ENCODE measurements at places on chromosomes 6 and 20.

- DNase-seq: no peak
These were observed 122.2 kb upstream of the ATXN1 start for GRCh38 chr6:16883414-16883813.

DNA sequence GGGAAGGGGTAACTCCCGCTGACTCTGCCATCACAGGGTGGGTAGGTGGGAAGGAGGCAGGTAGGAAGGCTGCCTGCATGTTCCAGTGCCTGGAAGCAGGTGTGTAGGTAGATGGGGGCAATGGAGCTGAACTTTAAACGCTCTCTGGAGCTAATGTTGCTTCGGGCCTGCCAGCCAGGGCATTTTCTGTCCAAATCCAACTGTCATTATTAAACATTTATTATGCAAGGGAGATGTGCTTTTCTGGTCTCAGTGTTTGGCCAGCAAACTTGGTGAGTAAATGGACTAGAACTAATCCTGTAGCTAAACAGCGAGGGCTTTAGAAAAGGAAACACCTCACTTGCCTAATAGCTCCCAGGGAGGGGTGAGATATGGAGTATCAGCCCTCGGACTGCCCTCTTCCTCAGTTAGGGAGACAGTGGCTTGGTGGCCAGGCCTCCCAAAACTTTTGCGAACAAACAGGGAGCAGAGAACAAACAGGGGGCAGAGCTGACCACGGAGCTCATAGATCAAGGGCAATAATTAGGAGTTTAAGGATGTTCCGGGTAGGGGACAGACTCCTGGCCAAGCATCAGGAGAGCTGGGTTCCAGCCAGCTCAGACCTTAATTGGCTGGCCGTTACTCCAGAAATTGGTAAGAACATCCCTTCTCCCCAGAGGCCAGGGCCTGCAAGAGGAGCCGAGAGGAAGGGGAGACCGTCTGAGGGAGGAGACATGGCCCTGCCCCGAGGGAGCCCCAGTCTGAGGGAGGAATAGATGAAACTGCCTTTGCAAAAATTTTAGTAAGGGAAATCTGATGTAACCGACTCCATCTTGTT is 131.1 kb downstream of the VEGFA start:
- DNase-seq: no peak

DNA sequence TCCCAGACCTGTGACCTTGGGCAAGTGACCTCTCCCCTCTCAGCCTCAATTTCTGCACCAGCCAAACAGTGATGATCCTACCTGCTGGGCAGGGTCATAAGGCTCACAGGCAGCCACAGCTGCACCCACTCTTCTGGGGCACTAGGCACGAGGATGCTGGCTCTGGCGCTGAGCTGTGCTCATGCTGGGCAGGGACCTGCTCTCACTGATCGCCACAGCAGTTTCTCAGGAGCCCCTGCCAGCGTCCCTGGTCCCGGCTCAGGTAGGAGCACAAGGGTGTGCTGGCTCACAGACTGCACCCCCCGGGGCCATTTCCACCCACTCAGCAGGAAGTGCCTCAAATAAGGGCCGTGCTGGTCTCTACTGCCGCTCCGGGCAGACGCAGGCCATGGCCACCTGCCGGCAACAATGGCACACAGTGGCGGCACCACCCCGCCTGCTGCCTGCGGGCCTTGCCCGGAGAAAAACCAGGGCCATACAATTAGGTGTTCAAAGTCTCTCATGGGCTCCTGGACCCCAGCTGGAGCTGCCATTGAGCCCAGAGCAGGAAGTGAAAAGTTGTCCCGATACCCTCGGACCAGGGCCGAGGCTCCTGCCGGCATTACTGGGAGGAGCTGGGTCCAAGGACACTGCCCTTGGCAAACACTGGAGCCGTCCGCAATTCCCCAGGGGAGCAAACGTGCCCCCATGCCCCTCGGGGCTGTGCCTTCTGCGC is 4.6 kb upstream of the CABLES2 start:
- no peak for DNase-seq

GRCh38 chr6:140001821-140002341 is 627.4 kb upstream of the CITED2 start:
- DNase-seq: peak; percentile 89

DNA sequence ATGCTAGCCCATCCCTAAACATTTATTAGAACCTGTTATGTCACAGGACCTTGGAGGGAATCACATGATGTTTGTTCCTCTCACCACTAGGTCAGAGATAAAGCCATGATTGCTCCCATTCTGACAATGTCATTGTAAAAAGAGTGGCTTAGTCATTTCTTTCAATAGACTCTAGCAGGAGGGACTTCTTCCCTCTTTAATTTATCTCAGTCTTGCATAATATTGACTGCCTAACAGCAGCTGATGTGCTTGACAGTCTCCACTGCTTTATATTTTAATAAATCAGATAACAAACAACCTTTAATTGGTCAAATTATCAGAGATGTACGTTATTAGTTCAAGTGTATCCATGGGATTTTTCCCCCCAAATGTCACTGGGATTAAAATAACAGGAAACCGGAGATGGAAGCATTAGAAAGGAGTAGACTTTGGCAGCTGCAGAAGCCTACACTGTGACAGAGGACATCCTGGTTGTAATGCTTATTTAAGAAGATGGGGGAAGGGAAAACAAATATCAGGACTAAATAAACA is 39.6 kb downstream of the LAMA4 start:
- no peak for DNase-seq

DNA sequence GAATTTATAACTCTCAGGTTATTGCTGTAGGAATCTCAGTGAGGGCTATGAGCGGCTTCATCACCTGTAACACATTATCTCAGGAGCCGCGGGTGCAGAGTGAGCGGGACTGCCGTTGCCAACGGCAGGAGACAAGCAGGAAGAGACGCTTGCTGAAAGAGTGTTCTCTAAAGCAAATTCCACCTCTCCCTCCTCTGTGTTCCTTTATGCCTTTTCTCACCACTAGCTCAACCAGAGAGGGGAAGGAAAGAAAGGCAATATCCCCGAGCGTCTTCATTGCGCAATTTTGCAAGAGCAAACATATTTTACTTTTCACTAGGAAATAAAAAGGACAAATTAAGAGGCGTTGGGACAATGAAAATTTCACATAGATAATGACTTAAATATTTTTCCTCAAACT is 185.2 kb upstream of the EXOC2 start:
- no peak for DNase-seq

- DNase-seq: no peak
These were observed 55.6 kb downstream of the ZNF292 start for GRCh38 chr6:87210979-87211378.

DNA sequence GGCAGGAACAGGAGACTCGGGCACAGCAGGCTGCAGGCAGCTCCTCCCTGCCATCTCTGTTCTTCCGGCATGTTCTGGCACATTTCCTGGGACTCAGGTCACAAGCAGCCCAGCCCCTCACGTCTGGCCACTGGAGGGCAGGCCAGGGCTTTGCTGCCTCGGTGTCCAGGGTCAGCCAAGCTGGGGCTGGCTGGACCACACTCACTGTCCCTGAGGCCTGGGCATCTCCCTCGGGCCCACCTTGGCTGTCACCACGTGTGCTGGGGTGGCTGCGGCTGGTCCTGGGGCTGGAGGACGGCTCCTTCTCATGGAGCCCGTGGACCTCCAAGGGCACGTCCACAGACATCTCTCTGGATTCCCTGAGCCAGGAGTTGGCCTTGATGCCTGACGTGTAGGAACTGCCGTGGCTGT is 18.5 kb downstream of the FRMD1 start:
- peak; percentile 65 for DNase-seq

- no peak for DNase-seq
These were observed 207.2 kb upstream of the ZNF184 start for GRCh38 chr6:27679964-27680694.

- DNase-seq: peak; percentile 70
These were observed 39.6 kb downstream of the RNF217 start for GRCh38 chr6:125001684-125002405.

GRCh38 chr20:22824077-22824476 is 211.0 kb upstream of the SSTR4 start:
- no peak for DNase-seq

DNA sequence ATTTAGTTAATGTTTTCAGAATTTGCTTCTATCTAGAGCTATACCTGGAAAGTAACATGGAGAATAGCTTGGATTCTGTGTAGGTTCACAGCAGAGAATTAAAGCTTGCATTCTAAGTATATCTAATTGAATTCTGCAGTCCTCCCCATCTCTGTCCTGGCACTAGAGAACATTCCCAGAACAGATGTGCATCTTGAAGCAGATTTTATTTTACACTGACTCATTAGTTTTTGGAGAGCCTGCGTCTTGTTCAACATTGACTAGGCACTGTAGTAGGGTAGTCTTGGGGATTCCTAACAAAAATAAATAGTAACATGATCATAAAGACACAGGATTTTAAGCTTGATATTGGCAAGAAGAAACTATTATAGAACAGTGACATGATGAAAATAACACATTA is 36.2 kb upstream of the BAG2 start:
- DNase-seq: peak; percentile 62

DNA sequence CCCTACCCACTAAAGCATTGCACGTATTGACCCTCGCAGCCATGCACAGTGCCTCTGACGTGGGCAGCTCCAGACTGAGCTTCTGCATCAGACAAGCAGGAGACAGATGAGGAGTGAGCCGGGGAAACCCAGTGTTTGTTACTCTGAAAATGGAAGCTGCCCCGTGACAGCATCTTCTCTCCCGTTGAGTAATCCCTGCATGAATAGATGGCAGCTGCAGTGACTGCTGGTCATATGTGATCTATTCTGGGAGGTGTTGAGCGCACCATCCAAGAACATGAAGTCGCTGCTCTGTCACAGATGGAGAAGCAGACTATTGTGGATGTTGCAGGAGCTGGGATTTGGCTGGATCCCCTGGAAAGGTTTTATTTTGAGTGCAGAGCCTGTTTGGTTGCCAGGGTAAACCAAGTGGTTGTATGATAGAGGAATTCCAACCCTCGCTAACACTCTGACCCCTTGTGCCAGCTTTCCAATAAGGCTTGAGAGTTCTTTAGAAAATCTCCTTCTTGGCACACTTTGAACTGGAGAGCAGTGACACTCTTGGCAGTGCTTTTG is 242.2 kb downstream of the NRN1 start:
- DNase-seq: peak; percentile 68

DNA sequence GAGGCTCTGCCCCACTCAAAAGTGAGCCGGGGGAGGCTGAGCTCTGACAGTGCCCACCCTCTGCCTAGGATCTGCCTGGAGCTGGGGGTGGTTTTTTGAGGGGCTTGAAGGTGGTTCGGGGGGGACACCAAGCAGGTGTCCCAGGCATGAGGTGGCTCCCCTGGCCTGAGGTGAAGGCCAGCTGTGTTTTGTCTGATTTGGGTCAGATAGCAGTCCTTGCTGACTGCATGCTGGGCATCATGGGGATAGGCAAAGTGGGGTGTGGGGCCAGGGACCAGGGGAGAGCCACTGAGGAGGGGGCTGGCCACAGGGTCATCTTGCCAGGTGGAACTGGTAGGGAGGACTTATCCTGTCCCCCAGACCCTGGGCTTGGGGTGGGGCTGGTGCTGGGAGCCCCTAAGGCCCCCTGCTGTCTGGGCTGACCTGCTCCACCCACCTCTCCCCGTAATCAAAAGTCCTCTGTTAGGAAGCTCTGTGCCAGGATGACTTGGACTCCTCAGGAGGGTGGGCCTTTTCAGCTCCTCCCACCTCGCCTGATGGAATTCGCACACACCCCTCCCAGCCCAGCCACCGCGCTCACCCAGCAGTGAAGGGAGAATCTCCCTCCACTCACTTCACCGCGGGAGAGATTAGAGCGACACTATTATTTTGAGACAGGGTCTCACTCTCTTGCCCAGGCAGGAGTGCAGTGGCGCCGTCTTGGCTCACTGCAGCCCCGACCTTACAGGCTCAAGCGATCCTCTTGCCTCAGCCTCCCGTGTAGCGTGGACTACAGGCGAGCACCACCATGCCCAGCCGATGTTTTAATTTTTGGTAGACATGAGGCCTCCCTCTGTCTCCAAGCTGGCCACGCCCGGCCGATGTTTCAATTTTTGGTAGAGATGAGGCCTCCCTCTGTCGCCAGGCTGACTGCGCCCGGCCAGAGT is 1.5 kb upstream of the COL9A3 start:
- DNase-seq: no peak

- DNase-seq: no peak
These were observed 300.8 kb downstream of the PHF3 start for GRCh38 chr6:63936399-63936798.

- DNase-seq: no peak
These were observed 53.9 kb downstream of the EPHA7 start for GRCh38 chr6:93365445-93365844.

- no peak for DNase-seq
These were observed 2.2 kb downstream of the ZNFX1 start for GRCh38 chr20:49275636-49276035.

- no peak for DNase-seq
These were observed 530.4 kb downstream of the QKI start for GRCh38 chr6:163944897-163945296.

GRCh38 chr20:57582432-57583288 is 21.8 kb downstream of the PCK1 start:
- DNase-seq: no peak

DNA sequence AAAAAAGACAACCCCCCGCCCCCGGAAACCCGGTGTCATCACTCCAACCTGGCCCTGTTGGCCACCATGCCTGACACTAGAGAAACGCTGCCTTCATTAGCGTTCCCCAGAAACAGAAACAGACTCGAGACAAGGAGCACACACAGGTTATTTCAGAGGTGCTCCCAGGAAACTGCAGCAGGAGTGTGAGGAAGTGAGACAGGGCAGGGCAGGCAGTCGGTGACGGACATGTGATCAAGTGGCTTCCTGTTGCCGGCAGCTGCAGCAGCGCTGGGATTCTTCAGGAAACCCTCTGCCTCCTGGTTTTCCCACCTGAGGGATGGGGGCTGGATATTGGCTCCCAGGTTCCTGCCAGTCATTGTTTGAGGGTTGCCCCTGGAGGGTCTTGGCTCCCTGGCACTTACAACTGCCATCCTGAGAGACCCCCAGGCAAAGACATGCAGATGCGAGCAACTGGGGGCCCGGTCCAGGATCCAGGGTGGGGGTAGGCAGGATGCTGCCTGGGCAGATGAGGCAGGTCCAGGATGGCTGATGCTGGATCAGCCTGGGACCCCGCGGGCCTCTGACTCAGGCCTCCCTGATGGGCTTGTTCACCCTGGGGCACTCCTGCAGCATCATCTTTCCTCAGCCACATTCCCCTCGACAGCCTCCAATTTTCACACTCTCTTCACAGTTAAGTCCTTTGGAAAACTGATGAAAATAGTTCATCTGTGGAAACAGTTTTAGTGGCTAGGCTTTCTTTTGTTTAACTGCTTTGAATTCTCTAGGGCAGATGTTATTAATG is 150.7 kb upstream of the SYNDIG1 start:
- no peak for DNase-seq

Measured in AG10803 (cell line).